Substantia nigra (tissue), 51 donors: ENCODE measurements at places on chromosomes 6 and 20.
A peak's percentile ranks its signal among the peaks of the same experiment; 100 is the strongest.

DNA sequence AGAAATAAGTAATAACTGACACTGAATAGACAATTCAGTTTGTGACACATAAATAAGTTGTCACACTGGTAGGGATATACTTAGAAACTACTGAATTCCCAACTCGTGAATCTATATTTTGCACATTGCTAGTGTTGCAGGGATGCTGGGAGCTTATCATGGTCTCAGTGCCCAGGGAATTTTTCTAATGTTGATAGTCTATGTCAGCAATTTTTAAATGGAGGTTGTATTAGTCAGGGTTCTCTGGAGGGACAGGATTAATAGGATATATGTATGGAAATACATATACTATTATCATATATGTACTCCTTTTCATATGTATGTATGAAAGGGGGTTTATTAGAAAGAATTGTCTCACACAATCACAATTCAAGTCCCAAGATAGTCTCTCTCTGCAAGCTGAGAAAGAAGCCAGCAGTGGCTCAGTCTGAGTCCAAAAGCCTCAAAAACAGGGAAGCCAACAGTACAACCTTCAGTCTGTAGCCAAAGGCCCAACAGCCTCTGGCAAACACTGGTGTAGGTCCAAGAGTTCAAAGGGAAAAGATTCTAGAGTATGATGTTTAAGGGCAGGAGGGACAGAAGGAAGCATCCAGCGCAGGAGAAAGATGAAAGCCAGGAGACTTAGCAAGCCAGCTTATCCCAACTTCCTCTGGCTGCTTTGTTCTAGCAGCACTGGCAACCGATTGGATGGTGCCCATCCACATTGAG lies 980.9 kb upstream of the GJE1 start:
- no peak for DNase-seq

DNA sequence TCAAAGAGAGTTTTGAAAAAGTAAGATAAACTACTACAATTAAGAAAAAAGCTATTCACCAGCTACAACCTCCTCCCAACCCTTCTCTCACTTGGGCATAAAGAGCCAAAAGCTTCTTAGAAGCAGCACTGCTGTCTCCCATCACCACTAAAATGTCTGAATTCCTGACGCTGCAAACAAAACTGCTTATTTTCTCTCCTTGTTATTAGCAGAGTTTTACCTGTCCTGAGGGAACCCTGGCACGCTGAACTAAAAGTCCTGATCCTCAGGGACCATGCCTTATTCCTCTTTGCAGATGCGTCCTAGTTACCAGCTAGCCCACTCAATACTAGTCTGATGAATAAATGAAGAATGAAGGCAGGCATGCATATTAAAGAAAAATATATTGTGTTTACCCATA lies 1.1 kb downstream of the HACE1 start:
- no peak for DNase-seq

DNA sequence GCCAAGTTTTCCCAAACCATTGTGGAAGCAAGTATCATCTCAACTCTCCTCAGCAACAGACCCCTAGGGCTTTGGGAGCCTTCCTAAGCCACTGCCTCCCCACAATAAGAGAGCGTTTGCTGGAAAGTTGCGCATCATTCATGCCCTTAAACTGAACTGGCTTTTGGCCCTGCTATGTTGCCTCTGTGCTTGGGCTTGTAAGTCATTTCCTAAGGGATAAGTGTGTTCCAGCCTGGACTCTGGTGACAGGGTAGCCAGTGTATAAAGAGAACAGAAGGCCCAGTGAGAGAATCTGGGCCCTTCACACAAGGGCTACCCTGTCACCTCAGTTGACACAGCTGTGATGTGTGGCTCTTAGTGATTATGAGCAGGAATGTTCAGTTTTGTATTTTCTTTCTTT lies 77.8 kb downstream of the COL9A1 start:
- DNase-seq, result peak; percentile 11

GRCh38 chr6:160027076-160027475 lies 58.2 kb downstream of the IGF2R start:
- no peak for DNase-seq

- DNase-seq, result no peak
These were observed 139.0 kb downstream of the PXDC1 start for GRCh38 chr6:3612341-3613041.

GRCh38 chr20:60271597-60271996 lies 313.4 kb downstream of the CDH26 start:
- DNase-seq, result no peak

- DNase-seq, result no peak
These were observed 104.7 kb upstream of the RREB1 start for GRCh38 chr6:7003041-7003440.

GRCh38 chr20:59039233-59039632 lies 3.4 kb downstream of the PRELID3B start:
- no peak for DNase-seq

- peak; percentile 24 for DNase-seq
These were observed 636 bp downstream of the ELOVL2 start for GRCh38 chr6:11043378-11043960.

- DNase-seq, result no peak
These were observed 107.5 kb downstream of the PRKN start for GRCh38 chr6:162620073-162620472.

- no peak for DNase-seq
These were observed 8.5 kb downstream of the TSPYL1 start for GRCh38 chr6:116271149-116271708.

- no peak for DNase-seq
These were observed 1622.8 kb downstream of the HACE1 start for GRCh38 chr6:103236923-103237322.

DNA sequence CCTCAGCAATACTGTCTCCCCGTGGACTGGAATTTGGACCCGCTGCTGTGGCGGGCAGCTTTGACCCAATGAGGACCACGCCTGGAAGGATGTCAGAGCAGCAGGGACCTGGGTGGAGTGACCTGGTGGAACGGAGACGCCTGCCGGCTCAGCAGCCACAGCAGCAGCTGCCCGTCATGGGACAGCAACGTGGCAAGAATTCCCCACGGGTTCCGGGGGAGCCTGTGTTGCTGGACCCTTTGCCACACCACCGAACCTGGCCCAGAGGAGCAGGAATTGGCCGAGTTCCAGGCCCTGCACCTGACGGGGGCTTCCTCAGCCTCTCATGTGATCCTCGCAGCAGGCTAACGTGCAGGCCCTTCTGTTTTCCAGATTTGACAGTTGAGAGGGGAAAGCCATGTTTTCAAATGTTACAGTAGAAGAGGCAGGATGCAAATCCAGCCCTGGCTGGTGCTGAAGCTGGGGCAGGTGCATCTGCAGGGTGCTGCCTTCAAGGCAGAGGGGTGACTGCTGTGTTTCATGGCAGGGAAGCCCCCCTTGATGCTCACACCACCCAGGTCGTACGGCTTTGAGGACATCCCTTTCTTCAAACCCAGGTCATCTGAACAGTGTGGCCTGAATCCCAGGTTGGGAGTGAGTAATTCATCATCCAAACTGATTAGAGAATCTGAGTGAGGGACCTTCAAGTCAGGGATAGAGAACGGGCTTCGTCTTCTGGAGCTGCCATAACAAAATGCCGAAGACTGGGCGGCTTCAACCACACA lies 93.4 kb downstream of the THBS2 start:
- no peak for DNase-seq

DNA sequence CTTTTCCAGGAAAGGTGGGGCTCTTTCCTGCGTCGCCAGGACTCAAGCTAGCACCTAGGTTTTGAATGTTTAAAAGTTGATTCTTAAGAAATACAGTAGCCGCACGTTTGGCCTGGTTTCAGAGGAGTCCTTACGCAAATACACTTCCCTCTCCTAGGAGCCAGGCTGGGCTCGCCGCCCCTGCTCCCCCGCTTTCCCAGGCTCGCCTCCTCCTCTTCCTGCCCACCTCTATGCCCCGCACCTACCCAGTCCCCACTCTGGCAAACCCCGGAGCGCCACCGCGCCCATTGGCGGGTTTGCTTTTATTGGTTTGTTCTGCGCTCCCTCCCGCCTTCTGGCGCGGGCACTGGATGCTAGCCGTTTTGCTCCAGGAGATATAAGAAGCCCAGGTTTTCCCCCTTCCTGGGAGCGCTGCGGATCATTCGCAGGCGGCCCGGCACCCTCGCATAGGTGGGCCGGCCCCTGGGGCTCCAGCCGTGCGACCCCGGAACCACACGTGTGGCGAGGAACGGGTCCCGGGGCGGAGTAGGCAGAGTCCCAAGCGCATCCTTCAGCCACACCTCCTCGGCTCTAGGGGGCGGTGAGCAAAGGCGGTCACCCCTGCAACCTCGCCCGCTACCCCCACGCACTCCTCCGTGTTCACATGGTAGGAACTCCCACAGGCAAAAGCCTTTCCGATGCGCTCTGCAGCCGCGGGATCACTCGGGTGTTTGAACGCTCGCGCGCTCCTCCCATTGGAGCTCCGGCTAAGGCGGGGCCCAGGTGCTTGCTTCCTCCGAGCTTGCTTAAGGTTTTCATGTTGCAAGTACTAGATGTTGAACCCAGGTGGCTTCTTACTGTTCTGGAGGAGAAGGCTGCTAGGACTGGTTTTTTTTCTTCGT lies 119.0 kb downstream of the RTN4IP1 start:
- DNase-seq, result no peak

DNA sequence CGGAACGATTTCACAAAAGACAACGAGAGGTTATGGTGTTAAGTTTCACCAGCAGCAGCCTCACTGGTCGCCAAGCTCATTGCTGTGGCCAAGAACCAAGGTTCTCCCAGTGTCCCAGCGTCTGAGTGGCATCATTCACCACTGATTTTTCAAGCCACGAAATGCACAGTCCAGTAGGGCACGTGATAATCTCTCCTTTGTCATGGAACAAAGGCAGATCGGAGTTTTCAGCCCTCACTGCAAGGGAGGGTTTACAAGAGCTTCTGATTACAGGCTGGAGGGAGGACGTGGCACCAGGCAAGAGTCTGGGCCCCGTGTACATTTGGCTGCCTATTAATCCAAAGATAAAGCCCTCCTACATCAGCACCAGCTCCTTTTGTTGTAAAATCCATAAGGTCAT lies 2.0 kb downstream of the CD24 start:
- DNase-seq, result no peak

DNA sequence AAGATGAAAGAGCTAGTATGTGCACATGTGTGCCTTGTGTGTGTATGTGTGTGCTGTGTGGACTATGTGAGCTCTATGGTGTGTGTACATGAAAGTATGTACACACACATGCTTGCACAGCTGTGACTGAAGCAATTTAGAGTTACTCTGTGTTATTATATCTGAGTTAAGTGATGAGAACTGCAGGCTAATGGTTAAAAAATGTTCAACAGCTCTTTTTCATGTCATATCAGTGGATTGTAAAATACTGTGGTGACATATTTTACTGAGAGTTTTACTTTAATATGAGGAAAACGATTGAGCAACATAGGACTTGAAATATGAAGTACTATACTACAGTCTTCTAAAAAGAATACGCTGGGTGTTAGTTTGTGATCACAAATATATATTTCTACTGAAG lies 195.7 kb upstream of the KCNK16 start:
- no peak for DNase-seq

DNA sequence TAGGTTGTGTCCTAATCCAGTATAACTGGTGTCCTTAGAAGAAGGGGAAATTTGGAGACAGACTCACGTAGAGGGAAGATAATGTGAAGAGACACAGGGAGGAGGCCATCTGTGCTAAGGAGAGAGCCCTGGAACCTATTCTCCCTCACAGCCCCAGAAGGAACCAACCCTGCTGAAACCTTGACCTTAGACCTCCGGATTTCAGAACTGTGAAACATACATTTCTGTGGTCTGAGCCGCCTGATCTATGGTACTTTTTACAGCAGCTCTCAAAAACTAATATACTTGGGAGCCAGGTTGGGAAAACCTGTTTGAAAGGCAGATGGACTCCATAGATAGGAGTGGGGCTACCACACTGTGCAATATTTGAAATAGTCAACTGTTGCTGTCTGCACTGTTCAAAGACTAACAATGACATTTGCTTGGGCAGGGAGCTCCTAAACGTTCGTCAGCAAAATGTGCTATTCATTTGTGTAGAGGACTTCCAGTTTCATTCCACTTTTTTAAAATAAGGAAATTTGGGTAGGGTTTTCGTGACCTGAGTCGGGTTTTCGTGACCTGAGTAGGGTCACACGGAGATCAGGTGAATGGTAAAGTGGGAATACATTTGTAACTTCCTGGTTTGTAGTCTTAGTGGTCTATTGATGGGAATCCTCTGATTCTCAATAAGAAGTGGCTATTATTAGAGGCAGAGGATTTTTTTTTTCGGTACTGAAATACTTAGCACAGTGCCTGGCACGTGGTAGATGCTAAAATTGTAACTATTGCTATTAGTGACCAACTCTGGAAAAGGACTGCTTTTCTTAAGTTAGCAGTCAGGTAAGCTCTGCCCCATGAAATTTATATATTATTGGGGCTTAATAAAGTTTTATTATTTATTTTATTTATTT lies 11.4 kb downstream of the TAGAP start:
- no peak for DNase-seq

GRCh38 chr6:78701407-78701806 lies 165.9 kb upstream of the IRAK1BP1 start:
- no peak for DNase-seq

DNA sequence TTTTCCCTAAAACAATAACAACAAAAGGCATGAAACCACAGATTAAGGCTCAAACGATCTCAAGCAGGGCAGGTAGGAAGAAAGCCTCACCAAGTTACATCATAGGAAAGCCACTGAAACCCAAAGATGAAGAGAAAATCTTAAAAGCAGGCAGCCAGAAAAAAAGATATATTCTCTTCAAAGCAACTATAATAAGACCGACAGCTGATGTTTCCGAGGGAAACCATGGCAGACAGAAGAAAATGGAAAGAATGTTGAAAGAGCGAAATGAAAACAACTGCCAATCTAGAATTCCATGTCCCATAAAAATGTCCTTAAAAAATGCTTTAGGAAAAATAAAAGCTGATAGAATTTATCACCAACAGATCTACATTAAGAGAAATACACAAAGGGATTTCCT lies 161.5 kb upstream of the THBS2 start:
- DNase-seq, result no peak

- peak; percentile 34 for DNase-seq
These were observed 57.4 kb downstream of the GJA10 start for GRCh38 chr6:89951574-89952104.

GRCh38 chr20:4764805-4765204 lies 43.1 kb downstream of the PRND start:
- no peak for DNase-seq

- peak; percentile 53 for DNase-seq
These were observed 503 bp downstream of the PPDPF start for GRCh38 chr20:63520934-63521601.

GRCh38 chr20:63330084-63330760 lies 30.9 kb downstream of the CHRNA4 start:
- DNase-seq, result no peak

DNA sequence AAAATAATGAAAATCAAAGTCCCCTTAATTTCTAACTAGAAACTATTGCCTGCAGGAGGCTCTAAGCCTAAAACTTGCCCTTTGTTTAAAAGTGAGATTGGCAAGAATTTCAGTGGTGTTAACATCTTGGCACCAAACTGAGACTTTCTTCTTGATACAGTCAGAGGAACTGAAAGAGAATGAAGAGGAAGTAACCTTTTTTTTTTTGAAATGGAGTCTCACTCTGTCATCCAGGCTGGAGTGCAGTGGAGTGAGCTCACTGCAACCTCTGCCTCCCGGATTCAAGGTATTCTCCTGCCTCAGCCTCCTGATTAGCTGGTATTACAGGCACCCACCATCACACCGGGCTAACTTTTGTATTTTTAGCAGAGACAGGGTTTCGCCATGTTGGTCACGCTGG lies 3.6 kb downstream of the DOP1A start:
- DNase-seq, result no peak
